ENCODE measurements at places on chromosomes 7 and 10. TPM values are rescaled to one million over a fixed set of nuclear protein-coding genes. Genes with fewer than 3 reads are reported as not detected.

The GPR26 gene
- total RNA-seq, result 0.10 TPM

The STEAP2 gene
- total RNA-seq, result 15.5 TPM

The MYH16 gene
- total RNA-seq, result not detected

The SNCG gene
- 1.6 TPM for total RNA-seq

The CALML5 gene
- total RNA-seq, result 0.41 TPM

The RAMP3 gene
- total RNA-seq, result 8.8 TPM

The TBXAS1 gene
- 7.6 TPM for total RNA-seq

The RPEL1 gene
- total RNA-seq, result not detected

The BHLHA15 gene
- 3.2 TPM for total RNA-seq

All from tongue (tissue), 3 donors.